ENCODE measurements at places on chromosomes 2 and 18.

DNA sequence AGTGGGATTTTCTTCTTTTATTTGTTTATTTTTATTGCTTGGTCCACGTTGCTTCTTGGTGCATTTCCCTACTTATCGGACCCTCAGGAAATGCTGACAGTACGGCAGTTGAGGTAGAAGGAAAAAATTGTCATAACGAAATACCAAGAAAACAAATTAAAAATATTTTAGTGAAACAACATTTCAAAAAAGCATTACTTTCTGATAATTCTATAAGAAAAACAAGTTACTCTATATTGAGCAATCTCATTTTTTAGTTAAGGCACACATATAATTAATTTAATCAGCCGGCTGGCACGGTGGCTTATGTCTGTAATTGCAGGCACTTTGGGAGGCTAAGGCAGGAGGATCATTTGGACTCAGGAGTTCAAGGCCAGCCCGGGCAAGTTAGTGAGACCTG, 102.1 kb downstream of the SH3YL1 start:
- DNase-seq: no peak

GRCh38 chr2:216752855-216753505, 57.6 kb upstream of the IGFBP5 start:
- no peak for DNase-seq

DNA sequence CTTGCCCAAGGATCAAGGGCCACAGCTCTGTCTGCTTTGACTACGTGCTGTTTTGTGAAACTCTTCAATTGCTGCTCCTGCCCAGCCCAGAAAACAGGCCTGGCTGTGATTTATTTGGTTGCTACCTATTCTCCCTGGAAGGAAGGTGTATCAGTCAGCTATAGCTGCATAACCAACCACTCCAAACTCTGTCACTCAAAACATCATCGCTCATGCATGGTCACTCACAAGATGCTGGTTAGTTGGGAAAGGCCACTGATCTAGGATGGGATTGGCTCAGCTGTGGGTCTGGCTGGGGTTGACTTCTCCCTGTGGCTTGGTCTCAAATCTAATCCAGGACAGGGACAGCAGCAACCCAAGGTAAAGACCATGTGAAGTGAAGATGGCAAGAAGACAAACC, 14.6 kb downstream of the TEX51 start:
- no peak for DNase-seq

GRCh38 chr18:59902131-59902992, 2.6 kb downstream of the PMAIP1 start:
- DNase-seq: no peak

DNA sequence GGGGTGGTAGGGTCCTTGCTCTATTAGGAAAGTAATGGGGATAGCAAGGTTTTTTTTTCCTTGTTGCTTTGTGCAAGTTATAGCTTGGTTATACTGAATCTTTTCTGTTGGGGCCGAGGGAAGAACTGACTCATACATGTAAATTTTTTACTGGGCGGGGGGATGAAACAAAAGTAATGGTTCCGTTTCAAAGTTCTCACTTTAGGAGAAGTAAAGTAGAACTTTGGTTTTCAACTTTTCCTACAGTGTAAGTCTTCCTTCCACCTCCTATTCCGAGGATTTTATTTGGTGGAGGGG, 1.1 kb downstream of the AFTPH start:
- DNase-seq: no peak

DNA sequence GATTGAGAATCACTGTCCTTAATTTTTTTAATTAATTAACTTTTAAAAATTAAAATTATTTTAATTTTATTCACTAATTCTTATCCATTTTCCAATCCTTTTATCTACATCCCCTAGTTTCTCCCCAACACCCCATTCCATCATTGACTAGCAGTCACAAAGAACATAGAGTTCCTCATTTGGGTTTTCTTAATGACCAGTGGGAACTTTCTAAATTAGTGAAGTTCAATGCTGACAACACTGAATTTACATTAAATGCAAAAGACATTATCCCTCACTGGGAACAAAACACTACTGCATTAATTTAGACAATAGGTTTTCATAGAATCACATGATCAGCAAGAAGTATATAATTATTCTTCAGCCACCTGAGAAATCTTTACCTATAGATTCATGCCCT, 80.6 kb upstream of the GLS start:
- no peak for DNase-seq

DNA sequence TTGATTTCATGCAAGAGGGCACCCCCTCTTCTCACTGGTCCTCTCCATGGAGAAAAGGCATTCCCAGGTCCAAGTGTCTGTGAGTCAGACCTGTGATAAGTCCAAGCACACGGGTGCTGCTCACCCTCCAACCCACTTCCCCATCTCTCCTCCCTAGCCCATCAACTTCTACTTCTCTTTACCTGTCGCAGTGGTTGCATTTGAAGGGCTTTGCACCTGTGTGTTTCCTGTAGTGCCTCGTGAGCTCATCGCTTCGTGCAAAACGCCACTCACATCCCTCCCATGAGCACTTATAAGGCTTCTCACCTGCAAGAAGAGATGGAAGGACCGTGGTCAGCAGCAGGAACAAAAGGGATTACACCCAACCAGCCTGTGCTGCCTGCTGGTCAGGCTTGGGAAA, 77.5 kb downstream of the KLF7 start:
- no peak for DNase-seq

- no peak for DNase-seq
These were observed 86.7 kb downstream of the DPP4 start for GRCh38 chr2:161987311-161987710.

- DNase-seq: no peak
These were observed 62.5 kb upstream of the TMEM247 start for GRCh38 chr2:46416739-46417403.

GRCh38 chr2:238123991-238124470, 14.4 kb upstream of the KLHL30 start:
- no peak for DNase-seq

DNA sequence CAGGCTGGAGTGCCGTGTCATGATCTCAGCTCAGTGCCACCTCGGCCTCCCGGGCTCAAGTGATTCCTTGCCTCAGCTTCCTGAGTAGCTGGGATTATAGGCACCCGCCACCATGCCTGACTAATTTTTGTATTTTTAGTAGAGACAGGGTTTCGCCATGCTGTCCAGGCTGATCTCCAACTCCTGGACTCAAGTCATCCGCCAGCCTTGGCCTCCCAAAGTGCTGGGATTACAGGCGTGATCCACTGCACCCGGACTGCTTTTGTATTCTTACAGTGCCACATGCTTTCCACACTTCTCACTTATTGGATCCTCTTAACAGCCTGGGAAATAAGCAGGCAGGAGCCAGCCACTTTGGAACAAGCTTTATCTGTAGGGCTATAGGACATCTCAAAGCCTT, 25.3 kb upstream of the BCL2L11 start:
- DNase-seq: no peak

GRCh38 chr2:233706720-233707119, 6.0 kb upstream of the UGT1A5 start:
- DNase-seq: no peak

Data from H54 (cell line).